ENCODE measurements at places on chromosomes 4 and X.

DNA sequence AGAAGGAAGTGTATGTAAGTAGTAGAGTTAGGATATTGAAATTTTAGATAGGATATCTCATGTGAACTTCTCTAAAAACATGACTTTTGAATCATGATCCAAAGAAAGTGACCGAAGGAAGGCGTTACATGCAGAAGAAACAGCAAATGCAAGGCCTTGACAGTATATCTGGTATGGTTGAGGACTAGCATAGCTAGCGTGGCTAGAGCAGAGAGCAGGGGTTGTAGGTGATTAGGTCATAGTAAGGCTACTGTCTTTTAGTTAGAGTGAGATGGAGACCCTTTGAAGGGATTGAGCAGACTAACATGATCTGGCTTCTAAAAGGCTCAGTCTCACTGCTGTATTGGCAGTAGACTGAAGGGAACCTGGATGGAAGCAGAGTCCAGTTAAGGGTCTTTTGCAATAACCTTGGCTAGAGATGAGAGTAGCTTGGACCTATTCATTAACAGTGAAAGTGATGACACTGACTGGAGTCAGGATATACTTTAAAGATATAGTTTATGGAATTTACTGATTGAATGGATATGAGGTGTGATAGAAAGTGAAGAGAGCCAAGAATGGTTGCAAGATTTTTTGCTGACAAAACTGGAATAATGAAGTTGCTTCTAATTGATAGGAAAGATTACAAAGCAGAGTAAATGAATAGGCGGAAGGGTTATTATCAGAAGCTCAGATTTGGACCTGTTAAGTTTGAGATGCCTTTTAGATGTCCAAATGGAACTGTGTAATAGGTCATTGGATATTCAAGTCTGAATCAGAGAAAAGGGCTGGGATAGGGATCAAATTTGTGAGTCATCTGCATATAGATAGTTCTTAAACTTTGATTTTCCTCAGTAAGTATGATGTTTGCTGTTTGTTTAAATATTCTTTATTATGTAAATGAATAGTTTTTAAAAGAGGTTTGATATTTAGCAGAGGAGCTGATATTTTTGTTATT, 59.8 kb downstream of the MRPL1 start:
- DNase-seq = no peak

GRCh38 chr4:163558539-163559044, 64.1 kb downstream of the TMA16 start:
- DNase-seq = no peak

GRCh38 chr4:4662230-4662629, 120.4 kb upstream of the STX18 start:
- no peak for DNase-seq

- DNase-seq = no peak
Measured at GRCh38 chr4:166941629-166942028, 292.7 kb downstream of the SPOCK3 start.

- no peak for DNase-seq
Measured at GRCh38 chrX:103187953-103188475, 26.9 kb upstream of the BEX4 start.

GRCh38 chr4:25943312-25943711, 29.3 kb downstream of the SMIM20 start:
- no peak for DNase-seq

DNA sequence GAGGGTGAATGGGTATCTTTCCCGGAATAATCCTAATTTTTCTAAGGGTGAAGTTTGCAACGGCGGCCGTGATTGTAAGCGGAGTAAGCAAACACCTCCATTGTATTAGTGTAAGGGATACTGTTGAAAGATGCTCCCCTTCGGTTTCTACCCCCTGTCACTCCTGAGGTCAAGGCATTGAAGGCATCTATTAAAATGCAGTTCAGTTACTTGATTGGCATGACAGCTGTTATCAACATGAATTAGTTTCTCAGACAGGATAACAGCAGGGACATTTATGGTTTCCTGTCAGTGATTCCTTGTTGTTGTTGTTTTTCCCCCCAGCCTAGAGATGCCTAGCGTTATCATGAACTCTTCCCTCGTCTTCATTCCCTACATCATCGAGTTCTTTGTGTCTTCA, 552 bp downstream of the SLC25A14 start:
- DNase-seq = no peak

- DNase-seq = no peak
Measured at GRCh38 chr4:167775375-167775774, 317.0 kb upstream of the ANXA10 start.
